Hepatocyte (in vitro differentiated cells): ENCODE measurements at places on chromosomes 2 and 18. TPM values are rescaled to one million over a fixed set of nuclear protein-coding genes. Genes with fewer than 3 reads are reported as not detected.

DNA sequence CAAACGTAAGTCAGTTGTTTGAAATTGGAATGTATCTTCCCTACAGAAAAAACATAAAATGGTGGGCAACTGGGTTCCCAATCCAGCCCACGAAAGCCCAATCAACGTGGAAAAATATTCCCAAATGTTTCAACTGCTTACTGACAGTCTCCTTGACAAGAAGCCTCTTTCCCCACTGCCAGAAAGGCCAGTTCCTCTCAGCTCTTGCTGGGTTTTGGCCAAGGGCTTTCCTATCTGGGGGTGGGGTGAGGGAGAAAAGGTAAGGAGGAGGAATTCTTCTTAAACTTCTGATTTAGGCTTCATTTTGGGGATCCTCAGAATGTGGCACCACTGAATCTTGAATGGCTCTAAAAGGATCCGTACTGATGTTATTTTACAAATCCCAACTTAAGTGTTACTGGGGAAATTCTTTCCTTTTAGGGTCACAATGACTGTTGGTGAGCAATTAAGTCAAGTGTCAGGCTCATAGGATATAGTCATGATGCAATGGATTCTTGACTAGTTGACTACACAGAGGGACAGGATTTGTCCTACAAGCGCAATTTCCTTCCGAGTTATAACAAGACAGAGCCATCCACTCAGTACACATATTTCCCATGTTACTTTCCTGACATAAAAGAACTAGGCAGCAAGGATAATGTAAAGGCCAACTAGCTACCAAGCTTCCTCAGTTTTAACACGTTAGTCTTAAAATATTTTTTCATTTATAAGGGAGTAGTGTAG, 73.6 kb downstream of the SPRED2 start:
- DNase-seq, result no peak

DNA sequence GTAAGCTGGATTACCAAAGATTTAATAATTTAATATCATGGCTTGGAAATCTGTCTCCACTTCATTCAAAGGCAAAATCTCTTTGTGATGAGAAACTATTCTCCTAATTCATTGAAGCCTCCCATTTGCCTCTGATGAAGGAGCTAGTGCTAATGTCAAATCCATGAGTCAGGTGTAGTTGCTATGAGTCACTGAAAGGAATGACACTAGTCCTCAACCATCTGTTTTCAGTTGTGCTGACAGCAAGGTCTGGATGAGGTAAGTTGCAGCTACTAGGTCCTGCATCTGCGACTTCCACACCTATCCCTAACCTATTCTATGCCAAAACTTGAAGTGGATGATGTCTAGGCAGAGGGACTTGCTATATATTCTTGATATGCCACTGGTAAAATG, 324.0 kb upstream of the UBE2E3 start:
- DNase-seq, result peak; percentile 37

DNA sequence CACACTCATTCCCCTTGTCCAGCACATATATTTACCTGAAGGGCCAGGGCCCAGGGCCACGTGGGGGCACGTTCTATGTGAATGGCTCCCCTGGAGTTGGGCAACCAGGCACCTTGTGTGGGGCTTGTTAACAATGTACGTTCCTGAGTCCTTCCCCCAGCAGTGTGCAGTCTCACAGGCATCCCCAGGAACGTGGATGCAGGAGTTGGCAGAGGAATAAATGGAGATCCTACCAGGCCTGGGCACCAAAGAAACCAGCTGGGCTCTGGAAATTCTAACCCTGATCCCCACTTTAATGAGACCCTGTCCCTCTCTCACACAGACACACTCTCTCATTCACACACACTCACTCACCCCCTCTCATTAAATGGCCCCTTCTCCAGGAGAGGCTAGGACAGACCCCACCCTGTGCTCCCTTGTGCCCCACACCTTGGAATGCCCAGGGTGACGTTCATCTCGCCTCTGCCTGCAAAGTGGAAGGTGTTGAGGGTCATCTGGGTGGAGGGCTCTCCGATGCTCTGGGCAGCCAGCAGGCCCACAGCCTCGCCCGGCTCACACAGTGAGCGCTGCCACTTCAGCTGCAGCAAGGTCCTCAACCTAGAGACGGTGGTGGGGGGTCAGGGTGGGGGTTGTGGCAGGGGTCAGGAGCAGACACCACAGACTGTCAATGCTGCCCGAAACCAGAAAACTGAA, 65.6 kb downstream of the POLR1A start:
- DNase-seq, result no peak

DNA sequence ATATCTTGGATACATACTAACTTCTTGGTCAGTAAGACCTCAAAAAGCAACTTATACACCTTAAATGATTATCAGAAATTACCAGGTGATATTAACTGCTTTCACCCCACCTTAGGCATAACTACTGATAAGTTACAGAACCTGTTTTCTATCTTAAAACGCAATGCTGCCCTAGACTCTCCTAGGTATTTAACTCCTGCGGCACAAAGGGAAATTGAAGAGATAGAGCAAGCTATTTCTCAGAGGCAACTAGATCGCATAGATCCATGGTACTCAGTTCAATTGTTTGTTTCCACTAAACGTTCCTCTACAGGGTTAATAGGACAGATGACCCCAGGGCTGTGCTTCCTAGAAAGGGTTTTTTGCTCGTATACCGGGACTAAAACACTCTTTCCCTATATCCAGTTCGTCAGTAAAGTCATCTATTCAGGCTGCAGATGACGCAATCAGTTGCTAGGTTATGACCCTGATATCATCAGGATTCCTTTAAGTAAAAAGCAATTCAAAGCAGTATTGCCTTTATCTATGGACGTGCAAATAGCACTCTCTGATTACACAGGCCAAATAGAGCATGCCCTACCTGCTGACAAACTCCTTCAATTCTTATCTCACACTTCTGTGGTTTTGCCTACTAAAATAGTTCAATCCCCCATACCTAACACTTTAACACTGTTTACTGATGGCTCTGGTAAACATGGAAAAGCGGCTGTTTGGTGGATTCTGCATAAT, 62.3 kb upstream of the MYO3B start:
- peak; percentile 44 for DNase-seq

MOCOS gene
- 7.9 and 8.6 TPM in 2 replicates for total RNA-seq

ROCK1 gene
- total RNA-seq, result 41.7 and 42.1 TPM in 2 replicates

POTEI gene
- total RNA-seq, result 1.9 and 2.9 TPM in 2 replicates

ABCG5 gene
- total RNA-seq, result 3.8 and 5.4 TPM in 2 replicates
